ENCODE measurements at places on chromosomes 1 and 21. TPM values are rescaled to one million over a fixed set of nuclear protein-coding genes. Genes with fewer than 3 reads are reported as not detected.

ATF3 gene
- total RNA-seq: 35.8 TPM

SPRR1B gene
- not detected for total RNA-seq

MYCL gene
- not detected for total RNA-seq

DNA sequence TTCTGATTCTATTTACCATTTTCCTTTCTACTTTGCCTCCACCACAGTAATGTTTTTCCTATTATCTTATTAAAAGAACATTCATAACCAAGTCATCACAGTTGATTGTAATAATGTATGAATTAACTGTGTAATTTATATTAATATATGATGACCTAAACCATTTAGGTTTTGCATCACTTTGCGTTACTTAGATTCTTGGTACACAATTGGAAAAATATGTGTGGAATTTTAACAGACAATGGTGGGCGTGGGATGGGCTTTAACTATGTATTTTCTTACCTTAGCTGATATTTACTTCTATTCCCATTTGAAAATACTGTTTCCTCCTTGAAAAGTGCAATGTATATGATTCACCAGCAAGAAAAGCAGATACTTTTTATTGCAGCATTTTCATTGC, 3.6 kb downstream of the KRTAP21-3 start:
- no peak for DNase-seq

DNA sequence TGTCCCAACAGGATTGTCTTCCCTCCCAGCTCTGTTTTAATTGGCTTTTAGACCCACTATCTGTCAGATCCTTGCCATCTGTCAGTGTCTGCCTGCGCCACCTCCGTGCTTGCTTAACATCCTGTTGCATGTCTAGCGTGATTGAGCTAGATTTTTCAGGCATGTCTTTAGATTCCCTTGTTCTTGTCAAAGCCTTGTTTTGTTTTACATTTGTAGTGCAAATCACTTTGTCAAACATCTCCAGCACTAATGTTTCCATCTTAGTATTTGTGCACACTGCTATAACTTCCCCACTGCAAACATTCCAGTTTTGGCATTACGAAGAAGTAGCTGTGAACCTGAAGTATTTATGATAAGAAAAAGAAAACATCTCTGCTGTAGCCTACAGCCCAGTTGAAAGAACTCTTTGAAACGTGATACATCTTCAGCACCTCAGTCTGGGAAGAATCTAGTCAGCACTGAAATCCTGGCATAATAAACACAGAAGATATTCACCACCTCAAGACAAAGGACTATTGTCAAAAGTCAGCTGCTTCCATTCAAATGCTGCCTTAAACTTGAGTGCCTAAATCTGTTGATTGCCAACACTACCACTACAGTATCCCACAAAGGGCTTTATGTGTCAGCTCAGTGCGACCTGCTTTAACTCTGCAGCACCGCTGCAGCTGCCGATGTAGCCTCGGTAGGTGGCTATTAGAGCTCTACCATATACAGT, 105.0 kb downstream of the FNBP1L start:
- no peak for DNase-seq

SYTL1 gene
- total RNA-seq: 11.3 TPM

DNA sequence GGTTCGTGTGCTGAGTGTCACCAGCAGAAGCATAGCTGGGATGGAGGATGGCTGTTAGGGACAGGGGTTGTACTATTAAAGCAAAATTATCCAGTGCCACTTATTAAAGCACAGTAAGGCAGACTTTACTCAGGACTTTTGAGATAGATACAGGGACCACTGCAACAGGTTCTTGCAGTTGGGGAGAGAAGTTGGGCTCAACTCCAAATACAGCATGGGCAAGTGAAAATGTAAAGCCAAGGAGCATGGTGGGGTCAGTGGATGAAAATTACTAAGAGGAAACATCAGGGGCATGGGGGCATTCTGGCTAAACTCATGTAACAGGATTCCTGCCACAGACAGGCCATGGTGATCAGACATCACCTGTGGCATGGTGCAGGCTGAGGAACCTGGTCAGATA, 15.0 kb upstream of the REN start:
- no peak for DNase-seq

DNA sequence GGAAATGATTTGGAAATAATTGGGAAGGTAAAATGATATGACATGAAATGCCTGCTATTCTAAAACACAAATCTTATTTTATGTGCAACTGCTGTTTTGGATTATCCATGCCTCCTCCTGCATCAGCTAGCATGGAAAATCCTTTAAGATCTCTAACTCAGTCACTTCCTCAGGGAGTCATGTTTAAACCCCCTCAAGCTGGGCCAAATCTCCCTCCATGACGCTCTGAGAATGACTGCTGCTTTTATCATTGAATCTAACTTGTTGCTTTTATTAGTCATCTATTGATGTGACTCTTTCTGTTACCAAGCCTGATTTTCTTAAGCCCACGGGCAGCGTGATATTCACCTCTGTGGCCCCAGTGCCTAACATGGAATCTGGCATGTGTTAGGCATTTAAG, 324.8 kb downstream of the DISC1 start:
- no peak for DNase-seq

ATP1A2 gene
- total RNA-seq: 1.2 TPM

DNA sequence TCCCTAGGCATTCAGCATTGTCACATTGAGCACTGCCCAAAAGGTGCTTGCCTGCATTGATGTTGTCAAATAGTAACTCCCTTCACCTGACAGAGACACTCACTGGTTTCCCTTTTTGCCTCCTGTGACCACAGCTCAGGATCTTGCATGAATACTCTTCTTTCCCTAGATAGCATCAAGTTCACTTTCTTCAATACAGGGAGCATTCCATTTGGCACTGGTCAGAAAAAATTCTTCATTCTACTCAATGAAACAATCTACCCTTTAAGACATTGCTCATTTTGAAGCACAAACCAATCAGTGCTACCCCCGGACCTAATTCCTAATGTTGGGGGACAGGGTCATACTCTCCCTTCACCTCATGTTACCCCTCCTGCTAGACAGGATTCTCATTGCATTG, 319.0 kb upstream of the SNX7 start:
- DNase-seq: no peak

- DNase-seq: no peak
Observed at GRCh38 chr1:176987016-176987415, 177.5 kb downstream of the ASTN1 start.

GRCh38 chr1:234458352-234459017, 20.5 kb downstream of the TARBP1 start:
- DNase-seq: no peak

TFF2 gene
- total RNA-seq: not detected

DNA sequence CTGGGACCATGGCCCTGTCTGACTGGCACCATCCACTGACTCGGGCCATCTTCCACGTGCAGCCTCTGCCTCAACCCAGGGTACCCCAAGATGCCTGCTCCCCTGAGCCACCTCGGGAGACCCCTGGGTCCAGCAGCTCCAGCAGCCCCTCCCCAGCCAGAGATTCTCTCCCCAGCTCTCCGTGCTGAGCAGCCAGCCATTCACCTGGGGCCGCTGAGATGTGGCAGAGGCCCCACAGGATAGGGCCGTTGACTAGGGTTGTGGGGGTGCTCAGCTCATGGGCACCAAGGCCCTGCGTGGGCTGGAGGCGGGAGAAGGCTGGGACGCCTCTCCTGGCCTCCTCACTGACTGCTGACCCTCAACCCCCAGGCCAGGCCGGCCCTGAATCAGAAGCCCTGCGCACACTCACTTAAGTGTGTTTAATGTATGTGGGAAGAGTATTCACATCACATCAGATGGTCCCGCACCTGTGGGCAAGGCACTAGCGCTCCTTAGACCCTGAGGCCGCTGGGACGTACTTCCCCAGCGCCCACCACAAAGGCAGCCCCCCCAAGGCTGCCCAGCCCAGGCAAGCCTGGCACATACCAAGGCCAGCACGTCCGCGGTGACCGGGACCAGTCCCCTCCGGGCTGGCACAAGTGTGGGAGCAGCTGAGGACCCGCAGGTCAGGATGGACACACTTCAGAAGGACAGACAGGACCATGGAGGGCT, 27.8 kb downstream of the SLC19A1 start:
- no peak for DNase-seq

GRCh38 chr1:226486161-226486560, 62.4 kb upstream of the STUM start:
- DNase-seq: no peak

CIART gene
- total RNA-seq: 30.3 TPM

KRTAP11-1 gene
- not detected for total RNA-seq
